A549 (cell line): ENCODE measurements at places on chromosomes 13 and 19. TPM values are rescaled to one million over a fixed set of nuclear protein-coding genes. Genes with fewer than 3 reads are reported as not detected.

DNA sequence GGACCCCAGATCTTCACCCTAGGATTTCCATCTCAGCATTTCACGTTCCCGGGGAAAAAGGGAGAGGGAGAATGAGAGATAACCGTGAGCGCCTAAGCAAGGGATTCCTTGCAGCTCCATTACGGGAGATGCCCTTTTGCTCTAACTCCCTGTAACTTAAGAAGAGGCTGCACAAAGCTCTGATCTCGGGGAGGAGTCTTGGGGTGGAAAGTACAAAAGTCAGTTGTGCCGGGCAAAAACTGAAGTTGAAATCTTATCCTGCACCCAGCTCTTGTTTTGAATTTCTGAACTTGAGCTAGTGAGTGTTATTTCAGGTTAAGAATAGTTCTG lies 256.4 kb upstream of the SOX21 start:
- DNase-seq, result peak; percentile 25

DNA sequence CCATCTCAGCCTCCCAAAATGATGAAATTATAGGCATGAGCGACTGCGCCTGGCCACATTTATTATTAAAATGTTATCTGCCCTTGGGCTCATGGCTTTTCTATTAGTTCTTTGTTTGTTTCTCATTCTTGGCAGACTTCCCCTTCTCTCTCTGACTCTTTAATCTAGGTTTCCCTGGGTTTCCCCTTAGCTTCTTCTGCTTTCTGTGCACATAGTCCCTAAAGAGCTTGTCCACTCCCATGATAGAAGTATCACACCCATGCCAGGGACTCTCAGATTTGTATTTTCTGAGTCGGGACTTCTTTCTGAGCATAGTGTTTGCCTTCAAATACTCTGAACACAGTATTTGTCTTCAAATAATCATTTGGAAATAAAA lies 38.6 kb upstream of the ITM2B start:
- no peak for DNase-seq

DNA sequence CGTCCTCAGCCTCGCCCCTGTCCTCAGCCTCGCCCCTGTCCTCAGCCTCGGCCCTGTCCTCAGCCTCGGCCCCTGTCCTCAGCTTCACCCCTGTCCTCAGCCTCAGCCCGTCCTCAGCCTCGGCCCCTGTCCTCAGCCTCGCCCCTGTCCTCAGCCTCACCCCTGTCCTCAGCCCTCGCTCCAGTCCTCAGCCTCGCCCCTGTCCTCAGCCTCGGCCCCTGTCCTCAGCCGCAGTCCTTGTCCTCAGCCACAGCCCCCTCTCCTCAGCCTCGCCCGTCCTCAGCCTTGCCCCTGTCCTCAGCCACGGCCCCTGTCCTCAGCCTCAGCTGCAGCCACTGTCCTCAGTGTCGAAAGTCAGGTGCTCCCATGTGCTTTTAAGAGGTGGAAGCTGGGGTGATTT lies 10.5 kb downstream of the C13orf46 start:
- no peak for DNase-seq

The ZNF223 gene
- 2.2 to 2.6 TPM (median 2.4 TPM) in 3 replicates for polyA plus RNA-seq

The LYPD3 gene
- 0.27 to 0.69 TPM (median 0.33 TPM) in 3 replicates for polyA plus RNA-seq

The ZNF429 gene
- polyA plus RNA-seq, result not detected in 3 replicates

GRCh38 chr19:58261968-58262921 lies 16.5 kb upstream of the ZNF8 start:
- DNase-seq, result no peak

DNA sequence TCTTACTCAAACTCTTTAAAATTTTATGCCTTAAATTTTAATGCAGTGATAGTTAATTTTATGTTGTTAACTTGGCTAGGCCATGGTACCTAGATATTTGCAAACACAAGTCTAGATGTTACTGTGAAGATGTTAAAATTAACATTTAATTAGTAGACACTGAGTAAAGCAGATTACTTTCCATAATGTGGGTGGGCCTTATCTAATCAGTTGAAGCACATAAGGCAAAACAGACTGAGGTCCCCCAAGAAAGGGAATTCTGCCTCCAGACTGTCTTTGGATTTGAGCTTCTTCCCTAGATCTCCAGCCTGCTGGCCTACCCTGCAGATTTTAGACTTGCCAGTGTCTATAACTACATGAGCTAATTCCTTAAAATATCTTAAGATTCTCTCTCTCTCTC lies 294.0 kb downstream of the ENOX1 start:
- no peak for DNase-seq

DNA sequence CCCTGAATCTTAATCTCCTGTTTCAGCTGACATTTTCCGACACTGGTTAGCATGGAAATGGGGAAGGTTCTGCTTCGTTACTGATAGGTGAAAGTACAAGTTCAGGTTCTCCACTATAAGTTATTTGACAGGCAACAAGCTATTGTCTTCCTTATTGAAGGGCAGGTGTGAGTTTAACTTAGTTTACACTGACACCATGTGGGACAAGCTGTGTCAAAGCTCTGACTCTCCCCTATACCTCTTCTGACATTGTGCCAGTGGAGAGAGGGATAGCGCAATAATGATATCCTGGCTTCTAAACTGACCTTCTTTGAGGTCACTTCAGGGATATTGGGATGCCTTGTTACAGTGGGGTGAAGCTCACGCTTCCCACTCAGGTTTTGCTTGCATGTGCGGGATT lies 587.0 kb upstream of the SLITRK5 start:
- no peak for DNase-seq

GRCh38 chr13:44523146-44524015 lies 52.7 kb downstream of the TSC22D1 start:
- DNase-seq, result peak; percentile 61
